ENCODE measurements at places on chromosomes 11 and 22.

DNA sequence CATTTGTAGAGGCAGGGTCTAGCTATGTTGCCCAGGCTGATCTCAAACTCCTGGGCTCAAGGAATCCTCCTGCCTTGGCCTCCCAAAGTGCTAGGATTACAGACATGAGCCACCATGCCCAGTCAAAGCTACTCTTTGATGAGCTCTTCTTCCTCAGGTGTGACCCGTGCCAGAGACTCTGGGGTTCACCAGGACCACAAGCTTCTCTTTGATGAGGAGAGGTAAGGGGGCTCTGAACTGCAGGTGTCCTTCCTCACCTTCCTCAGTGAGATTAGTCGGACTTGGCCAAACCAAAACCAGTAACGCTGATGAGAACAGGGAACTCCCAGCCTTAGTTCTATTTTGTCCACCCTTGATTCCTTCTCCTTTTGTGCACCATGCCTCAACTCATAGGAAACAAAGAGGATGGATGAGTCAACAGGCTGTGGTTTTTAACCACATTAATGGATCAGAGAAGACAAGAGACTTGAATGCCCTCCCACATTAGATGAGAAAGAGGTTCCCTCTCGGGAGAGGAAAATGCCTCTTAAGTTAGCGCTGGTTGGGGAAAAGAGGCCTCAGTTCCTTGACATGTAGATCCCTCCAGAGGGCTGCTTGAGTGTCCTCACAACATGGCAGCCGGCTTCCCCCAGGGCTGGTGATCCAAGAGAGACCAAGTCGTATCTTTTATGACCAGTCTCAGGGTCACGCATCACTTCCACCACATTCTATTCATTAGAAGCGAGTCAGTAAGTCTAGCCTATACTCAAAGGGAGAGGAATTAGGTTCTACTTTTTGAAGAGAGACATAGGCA, 25.7 kb upstream of the CTR9 start:
- no peak for DNase-seq

GRCh38 chr11:24593332-24593731, 96.5 kb downstream of the LUZP2 start:
- no peak for DNase-seq

DNA sequence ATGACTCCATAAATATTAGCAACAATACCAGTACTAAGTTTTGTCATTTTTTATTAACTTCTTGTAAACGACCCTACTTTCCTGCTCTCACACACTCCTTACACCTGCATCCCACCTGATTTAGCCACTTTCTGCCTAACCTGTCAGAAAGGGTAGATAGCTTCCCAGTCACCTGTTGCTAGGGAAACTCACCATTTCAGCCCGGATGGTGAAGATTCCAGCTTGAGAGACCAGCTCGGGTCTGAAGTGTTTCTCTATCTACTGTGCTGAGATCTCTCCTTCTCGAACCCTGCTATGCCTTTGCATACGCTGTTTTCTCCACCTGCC, at the start of gene PARVG:
Gene PARVG, plus strand, starts transcription at position 220 of the 327 bp plus-strand sequence. CDS start 2,405 bp downstream, outside the sequence.
- peak; percentile 43 for DNase-seq

DNA sequence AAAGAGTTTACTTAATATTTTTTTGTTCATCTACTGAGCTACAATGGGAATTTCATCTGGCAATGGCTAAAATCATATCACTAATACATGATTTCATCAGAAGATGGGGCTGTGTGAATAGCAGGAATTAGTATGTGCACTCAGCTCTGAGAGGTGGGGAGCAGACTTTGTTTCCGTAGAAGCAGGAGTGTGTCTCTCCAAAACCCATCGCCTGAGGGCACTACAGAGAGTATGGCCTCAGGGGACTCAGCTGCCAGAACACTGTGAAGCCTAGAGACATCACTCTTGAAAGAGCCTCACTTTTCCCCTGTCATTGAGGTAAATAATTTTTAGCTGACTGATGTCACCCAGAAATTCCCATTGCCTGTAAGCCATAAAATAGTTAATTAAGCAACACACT, 261.4 kb upstream of the ISX start:
- DNase-seq: no peak

DNA sequence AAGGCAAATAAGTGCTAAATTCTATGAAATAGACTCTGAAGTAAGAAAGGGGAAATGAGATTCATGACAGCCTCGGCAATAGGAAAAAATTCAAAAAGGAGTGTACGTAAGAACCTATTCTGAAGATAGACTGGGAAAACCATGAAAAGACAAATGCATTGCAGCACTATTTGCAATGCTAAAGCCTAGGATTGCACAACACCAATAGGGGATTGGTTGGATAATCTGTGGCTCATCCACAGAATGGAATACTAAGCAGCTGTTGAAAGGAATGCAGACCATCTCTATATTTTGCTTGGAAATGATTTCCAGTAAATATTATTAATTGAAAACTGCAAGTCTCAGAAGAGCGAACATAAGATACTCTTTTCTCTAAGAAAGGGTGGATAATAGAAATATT, 91.7 kb upstream of the CLMP start:
- no peak for DNase-seq

- no peak for DNase-seq
These were observed 92.8 kb downstream of the TEAD1 start for GRCh38 chr11:12767027-12767426.

GRCh38 chr11:105968021-105968697, 53.9 kb downstream of the MSANTD4 start:
- no peak for DNase-seq

GRCh38 chr22:42173183-42173926, 42.7 kb upstream of the CYP2D6 start:
- no peak for DNase-seq

GRCh38 chr11:45167283-45167682, 20.8 kb downstream of the PRDM11 start:
- DNase-seq: no peak

GRCh38 chr22:32880893-32881596, 79.5 kb downstream of the TIMP3 start:
- peak; percentile 21 for DNase-seq

DNA sequence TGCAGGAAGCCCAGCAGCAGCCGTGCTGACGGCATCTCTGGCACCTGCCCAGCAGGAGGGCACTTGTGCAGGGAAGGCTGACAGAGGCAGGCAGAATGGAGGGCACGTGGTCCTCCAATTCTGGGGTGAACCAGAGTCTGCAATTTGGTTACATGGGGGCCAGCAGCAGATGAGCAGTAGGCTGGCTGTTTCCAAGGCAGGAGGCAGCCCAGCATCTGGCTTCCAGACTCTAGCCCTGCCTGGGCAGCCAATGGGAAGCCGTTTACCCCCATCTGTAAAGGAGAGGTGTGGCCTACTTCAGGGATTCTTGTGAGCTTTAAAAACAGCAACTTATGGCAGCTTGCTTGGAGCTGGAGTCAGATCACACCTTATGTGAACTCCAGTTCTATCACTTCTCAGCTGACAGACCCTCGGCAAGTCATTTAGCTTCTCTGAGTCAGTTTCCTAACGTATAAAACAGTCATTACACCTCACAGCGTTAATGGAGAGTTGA, 27.9 kb upstream of the RASL10A start:
- DNase-seq: no peak

GRCh38 chr11:124608147-124608546, 3.1 kb upstream of the PANX3 start:
- no peak for DNase-seq

DNA sequence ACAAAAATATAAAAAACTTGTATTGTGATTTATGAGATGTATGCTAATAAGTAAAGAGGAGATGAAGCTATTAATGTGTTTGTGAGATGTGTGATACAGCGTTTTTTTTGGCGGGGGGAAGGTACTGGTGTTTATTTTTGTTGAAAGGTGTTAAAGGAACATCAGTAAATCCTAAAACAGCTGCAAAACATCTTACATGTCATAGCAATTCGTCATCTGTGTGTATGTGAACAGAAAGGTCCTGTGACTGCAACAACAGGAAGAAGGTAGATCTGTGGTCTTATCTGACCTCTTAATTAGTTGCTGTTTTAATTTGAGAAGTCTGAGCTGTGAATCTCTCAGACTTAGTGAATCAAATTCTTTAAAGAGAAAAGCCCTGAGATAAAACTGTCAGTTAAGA, 1041.1 kb downstream of the JRKL start:
- no peak for DNase-seq

DNA sequence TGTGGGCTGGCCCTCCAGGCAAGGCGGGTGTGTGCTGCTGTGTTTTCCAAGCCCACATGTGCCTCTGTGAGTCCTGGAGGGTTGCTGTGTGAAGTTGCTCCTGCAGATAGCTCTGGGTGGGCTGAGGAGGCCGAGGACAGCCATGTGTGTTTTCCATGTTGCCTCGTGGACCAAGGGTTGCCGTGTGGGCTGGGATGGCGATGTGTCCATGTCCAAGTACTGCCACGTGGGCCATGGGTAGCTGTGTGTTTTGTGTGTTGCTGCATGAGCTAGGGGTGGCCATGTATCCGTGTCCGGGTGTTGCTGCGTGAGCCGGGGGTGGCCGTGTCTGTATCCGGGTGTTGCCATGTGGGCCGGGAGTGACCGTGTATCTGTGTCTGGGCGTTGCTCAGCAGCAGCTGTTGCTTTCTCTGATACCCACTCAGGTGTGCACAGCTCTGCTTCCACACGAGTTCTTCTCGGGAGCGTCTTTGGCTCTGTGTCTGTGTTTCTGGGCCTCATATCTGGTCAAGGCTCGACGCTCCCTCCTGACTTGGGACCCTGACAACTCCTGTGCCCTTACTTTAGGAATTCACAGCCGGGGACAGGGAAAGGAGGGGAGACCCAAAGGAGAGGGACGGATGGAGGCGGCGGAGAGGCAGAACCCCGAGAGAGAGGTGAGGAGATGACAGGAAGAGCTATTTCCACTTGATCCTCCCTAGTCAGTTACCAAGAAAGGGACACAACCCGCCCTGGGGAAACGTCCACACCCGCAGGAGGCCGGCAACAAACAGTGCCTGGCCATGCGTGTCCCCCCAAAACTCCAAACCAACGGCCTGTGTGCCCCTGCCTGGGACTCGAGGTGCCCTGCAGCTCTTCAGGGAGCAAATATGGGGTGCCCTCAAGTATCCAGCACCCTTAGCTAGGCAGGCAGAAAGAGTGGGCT, 83.1 kb downstream of the PHF21B start:
- DNase-seq: no peak

DNA sequence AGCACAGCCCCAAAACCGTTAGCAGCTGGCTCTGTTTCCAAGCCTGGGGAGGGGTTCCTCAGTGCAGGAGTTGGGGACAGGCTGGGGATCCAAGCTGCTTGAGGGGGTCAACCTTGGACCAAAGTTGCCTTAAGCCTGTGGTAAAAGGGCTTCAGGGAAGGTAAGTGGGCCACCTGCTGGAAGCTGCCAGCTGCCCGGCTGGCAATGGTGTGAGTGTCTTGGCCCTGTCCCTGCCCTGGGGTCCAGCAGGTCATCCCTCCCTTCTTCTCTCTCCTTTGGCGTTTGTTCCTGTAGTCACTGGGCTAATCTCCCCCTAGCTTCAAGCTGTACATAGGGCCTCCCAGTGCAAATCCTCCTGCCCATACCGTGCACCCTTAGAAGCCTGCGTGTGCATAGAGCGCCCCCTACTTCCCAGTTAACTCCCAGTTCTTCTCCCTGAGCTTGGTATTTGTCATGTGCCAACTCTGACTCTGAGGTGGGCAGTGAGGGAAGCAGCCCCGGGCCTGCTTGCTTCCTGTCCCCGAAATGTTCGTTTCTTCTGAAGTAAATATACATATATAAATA, 4.4 kb downstream of the TMEM258 start:
- peak; percentile 23 for DNase-seq

GRCh38 chr11:68506908-68507307, 46.4 kb downstream of the PPP6R3 start:
- no peak for DNase-seq

DNA sequence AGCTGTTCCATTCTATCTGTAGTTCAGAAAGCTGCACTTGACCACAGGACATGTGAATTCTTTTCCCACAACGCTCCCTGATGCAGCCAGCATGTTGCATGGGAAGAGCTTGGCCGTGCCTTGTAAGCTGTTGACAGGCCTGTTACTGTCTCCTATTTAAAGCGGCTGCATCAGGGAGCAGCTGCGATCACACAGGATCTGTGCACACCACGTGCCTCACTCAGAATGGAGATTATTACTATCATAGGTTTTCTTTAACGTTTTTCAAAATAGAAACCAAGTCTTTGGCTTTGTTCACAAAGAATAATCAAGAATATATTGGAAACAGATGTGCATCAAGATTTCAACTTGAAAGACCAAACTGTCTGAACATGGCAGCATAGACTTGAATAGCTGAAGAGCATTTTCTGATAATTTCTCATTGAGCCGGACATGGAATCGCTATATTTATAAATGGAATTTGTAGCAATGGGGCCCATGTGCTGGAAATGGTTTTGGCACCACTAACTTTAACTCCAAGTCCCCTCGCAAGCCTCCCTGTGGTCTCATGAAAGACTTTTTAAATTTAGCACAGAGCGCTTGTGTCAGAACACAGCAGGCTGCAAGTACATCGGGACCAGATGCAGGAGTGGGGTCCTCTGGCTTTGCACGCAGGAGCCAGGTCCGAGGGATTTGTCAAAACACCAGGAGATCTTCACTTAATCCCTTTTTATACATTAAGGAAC, 40.8 kb upstream of the MYO18B start:
- DNase-seq: no peak

- no peak for DNase-seq
These were observed 41.9 kb upstream of the KIRREL3 start for GRCh38 chr11:127042445-127042844.

DNA sequence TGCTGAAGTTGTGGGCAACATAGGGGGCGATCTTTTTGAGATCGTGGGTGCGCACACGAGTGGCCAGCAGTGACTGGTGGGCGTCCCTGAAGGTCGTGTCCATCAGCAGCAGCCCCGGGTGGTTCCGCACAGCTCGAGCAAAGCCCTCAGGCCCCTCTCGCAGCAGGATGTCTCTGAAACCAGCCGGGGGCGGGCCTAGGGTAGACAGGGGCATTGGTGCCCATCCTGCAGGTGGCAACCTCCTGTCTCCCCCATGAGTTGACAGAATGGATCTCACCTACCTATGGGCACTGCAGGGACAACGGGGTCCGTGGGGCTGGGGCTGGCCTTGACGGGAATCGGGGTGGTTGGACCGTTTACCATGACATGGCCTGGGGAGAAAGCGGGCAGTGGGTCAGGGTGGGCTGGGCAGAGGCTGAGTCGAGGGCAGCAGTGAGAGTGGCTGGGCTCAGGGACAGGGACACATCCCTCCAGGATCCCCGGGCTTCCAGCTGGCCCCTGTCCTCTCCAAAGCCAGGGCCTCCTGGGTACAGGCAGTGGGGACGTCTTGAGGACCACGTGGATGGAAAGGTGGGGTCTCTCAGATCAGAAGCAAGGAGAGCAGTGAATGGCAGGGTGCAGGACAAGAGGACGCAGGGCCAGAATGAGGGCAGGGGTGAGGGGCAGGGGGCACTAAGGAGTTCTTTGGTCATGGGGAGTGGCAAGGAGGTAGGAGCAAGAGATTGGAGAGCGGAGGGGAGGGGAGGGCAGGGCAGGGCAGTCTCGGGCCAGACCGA, 4.2 kb upstream of the LRFN4 start:
- no peak for DNase-seq
